ENCODE measurements at places on chromosomes 7 and 10. TPM values are rescaled to one million over a fixed set of nuclear protein-coding genes. Genes with fewer than 3 reads are reported as not detected.

SPDYE2B gene
- total RNA-seq = not detected

SEC61A2 gene
- total RNA-seq = 3.8 TPM

IDI2 gene
- not detected for total RNA-seq

OLAH gene
- 2.5 TPM for total RNA-seq

CALHM3 gene
- total RNA-seq = not detected

HHEX gene
- total RNA-seq = 42.2 TPM

FXYD4 gene
- not detected for total RNA-seq

ZNF32 gene
- total RNA-seq = 19.9 TPM

CEP55 gene
- total RNA-seq = 83.6 TPM

SFMBT2 gene
- 1.6 TPM for total RNA-seq

ENTPD7 gene
- 11.1 TPM for total RNA-seq

MYL7 gene
- not detected for total RNA-seq

RELN gene
- total RNA-seq = 27.9 TPM

MLLT10 gene
- 30.3 TPM for total RNA-seq

FGL2 gene
- total RNA-seq = 0.25 TPM

THNSL1 gene
- total RNA-seq = 2.9 TPM

PILRA gene
- total RNA-seq = not detected

PHKG1 gene
- total RNA-seq = not detected
